ENCODE measurements at places on chromosomes 5 and 9. TPM values are rescaled to one million over a fixed set of nuclear protein-coding genes. Genes with fewer than 3 reads are reported as not detected.

DNA sequence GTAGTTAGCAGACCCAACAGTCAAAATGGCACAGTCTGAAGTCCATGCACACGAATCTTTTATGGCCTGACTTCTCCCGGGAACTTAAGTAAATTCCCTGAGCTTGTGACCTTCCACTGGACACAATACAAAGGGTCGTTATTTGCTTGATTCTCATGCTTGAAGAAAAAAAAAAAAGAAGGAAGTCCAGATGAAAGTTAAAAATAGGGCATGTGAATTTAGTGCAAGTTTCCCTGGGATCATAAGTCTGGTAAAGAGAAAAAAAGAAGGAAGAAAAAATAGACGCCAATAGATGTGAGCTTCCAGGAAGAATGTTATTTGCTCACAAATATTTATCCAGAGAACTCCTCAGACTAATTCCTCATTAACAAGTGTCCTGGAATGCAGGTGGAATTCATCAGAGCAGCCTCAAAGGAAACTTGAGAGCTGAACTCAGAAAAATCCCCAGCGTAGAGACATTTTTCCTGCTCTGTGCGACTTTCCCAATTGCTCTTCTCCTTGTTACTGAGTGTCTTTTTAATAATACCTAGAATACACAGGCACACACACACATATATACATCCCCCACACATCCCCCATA lies 616.3 kb downstream of the EBF1 start:
- DNase-seq, result no peak

DNA sequence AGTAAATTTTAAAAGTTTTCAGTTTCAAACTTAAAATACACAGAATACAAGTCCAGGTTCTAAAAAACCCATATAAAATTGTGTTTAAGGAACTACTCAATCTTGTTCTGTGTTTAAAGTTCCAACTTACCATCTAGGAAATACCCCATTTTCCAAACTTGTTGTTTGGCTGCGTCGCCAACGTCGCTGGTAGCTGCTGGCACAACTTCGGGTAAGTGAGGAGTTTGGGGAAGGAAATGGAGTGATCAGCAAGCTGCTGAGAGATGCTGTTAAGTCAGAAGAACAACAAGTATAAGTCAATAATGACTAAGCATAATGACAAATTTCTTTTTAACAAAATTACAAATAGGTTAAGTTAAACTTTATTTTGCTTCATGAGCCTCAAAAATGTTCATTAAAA lies 71.3 kb upstream of the RAPGEF6 start:
- DNase-seq, result no peak

GRCh38 chr5:684751-685216 lies 8.4 kb downstream of the TPPP start:
- no peak for DNase-seq

DNA sequence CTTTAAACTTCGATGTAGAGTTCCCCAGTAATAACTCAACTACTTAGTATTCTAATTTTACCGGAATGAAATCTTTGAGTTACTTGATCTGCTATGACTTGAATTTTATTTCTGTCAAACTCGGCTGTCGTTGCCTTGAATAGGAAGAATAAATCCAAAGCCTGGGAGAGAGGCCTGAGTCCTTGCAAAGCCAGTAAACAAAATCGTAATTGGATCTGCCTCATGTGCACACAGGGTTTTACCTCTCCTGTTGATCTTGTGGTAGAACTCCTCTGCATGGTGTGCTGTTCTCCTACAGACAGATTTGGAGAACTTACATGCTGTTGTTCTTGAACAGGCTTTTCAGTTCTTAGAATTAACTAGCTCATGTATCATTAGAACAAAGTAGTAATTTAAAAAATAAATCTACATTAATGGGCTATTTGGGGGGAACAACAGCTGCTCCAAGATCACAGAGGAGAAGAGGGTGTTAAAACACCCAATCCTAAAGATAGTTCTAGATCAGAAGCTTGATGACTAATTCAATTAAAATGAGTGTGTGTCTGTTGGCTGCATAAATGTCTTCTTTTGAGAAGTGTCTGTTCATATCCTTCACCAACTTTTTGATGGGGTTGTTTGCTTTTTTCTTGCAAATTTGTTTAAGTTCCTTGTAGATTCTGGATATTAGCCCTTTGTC lies 28.9 kb downstream of the HSPB3 start:
- DNase-seq, result no peak

- DNase-seq, result no peak
Measured at GRCh38 chr9:106062250-106062649, 367.9 kb downstream of the TMEM38B start.

The SELENOP gene
- 705 TPM for total RNA-seq

DNA sequence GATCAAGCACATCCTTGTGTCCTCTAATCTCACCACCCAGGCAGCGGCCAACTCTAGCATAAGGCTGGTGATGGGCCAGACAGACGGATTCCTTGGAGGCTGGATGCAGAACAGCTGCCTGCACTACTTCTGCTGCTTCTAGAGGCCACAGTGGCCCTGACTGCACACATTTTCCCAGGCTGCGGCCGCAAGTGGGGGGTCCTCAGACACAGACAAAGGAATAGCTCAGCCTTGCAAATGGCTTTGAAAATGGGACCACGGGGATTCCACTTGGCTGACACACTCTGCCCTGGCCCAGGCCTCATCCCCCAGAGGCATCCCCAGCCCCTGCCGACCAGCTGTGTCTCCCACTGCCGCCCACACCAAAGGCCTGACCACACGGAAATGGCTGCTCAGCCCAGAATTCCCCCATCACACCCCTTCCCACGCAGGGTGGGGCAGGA lies 540.8 kb downstream of the BNC2 start:
- DNase-seq, result no peak

DNA sequence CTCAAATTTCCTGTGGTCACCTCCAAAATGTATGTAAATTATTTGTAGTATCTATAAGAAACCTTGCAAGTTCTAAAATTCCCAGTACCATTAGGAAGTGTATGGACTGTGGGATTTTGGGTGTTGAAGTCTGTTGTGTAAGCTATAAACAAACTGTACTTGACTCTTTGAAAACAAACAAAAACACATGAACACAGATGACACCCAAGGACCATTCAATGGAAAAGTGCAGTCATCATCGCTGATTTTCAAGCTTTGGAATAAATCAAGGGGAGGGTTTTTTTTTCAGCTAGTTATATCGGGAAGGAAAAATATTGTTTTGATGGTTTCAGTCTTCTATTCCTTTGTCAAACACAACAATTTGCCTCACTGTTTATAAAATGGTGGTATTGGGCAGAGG lies 49.6 kb downstream of the ELL2 start:
- no peak for DNase-seq

DNA sequence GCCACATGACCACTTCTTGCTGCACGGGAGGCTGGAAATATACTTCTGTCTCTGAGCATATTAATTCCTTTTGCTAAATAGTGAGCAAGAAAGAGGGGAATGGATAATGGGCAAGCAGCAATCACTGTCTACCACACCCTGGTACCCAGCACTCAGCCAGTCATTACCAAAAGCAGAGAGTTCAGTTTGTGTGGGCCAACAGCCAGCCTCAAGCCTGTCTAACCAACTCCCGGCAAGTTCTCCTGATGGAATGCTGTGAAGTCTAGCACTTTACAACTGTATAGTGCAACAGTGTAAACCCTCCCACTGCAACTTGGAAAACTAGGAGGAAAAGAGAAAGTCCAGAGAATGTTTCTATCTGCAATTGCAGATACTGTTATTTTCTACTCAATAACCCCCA lies 47.8 kb downstream of the PLK2 start:
- no peak for DNase-seq

DNA sequence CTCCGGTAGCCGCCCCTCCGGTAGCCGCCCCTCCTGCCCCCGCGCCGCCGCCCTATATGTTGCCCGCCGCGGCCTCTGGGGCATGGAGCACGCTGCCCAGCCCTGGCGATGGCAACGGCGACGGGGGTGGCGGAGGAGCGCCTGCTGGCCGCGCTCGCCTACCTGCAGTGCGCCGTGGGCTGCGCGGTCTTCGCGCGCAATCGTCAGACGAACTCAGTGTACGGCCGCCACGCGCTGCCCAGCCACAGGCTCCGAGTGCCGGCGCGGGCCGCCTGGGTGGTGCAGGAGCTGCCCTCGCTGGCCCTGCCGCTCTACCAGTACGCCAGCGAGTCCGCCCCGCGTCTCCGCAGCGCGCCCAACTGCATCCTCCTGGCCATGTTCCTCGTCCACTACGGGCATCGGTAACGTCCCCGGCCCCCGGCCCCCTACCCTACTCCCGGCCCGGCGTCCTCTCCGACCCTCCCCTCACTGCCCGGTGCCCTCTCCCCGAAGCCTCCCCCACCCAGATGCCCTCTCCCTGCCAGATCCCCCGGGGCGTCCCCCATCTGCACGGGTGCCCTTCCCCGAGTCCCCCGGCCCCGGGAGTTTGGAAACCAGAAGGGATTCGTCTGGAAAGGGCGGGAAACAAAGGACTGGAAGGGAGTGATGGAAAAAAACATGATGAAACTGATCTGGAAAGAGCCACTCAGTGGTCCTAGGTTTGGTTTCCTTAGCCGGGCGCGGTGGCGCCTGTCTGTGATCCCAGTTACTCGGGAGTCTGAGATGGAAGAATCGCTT lies 417 bp downstream of the SRD5A1 start:
- DNase-seq, result no peak

DNA sequence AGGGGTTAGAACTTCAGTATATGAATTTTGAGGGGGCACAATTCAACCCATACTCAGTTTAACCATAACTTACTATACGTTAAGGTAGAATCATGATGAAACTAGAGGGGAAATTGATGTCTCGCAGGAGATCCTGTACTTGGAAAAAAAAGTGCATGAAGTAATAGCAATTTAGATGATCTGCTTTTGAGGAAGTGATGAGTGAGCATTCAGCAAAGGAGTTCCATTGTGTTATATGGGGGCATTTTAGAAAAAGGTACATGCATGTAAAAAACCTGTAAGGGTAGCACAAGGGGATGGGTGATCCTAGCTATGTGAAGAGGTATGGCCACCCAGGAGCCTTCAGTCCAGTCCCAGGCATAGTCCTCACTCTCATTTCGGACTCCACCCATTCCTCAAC lies 14.8 kb upstream of the TMC1 start:
- DNase-seq, result no peak

The FABP6 gene
- total RNA-seq, result 4.9 TPM

- DNase-seq, result no peak
Measured at GRCh38 chr5:83354958-83355357, 116.6 kb upstream of the VCAN start.
